Heart left ventricle (tissue), 16 donors: ENCODE measurements at places on chromosomes 16 and 17.
A peak's percentile ranks its signal among the peaks of the same experiment; 100 is the strongest.

DNA sequence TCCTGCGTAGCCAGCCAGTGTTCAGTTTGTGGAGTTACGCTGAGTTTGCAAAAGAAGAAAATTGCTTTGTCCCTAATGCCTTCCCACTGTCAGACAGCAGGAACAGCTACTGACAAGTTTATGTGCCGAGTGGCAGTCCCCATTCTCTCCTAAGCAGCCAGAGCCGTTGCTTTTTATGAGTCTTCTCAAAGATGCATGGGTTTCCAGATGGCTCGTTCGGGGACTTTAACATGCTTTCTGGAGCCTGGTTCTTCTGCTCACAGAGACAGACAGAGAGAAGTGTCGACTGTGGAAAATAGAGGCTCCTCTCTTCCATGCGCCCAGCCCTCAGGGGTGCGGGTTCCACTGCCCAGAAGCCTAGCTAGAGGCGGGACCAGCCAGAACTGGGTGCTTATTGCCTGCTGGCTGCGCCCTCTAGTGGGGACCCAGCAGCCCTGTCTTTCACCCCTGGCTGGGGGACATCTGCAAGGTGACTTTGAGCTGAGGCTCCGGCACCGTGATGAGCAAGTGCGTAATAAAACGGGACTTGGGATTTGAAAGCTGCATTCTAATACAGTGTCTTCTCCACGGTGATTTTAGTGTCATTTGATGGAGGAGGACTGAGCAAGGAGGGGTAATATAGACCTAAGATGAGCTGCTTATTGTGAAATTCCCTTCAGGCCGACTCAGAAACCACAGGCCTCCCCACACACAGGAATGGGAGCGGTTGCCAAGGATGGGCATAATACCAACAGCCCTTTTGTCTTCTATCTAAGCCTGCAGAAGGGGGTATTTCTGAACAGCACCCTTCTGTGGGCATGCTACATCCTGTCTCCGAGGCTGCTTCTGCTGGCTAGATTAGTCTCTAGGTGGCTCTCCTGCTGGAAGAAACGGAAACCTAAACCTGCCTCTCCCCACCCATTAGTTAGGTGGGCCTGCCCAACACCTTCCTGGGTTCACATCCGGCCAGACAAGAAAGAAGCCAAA lies 73.1 kb downstream of the CCDC182 start:
- H3K4me3 ChIP-seq: no peak overlapping the region
- H3K27me3 ChIP-seq: no peaks in the 10 kb centered on the region
- no peaks in the 10 kb centered on the region for H3K4me1 ChIP-seq
- DNase-seq: peak; percentile 80
- no peak overlapping the region for H3K27ac ChIP-seq

DNA sequence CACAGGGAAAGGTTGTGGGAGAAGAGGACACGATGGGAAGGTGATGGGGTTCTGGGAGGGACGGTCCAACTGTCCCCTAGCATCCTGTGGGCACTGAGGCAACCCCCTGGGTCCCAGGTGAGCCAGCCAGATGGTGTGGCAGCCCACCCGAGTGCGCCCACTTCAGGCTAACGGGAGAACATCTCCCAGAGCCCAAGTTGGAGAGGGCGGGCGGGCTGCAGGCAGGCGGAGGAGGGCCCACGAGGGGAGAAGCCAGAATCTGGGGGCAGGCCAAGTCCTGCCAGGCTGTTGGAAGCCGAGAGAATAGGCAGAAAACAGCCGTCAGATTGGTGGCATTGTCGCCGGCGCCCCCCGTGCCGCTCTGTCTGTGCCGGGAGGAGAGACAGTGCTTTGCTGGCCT lies 13.8 kb upstream of the ABCC3 start:
- H3K4me3 ChIP-seq: no peak overlapping the region
- H3K27me3 ChIP-seq: no peaks in the 10 kb centered on the region
- DNase-seq: no peak
- H3K27ac ChIP-seq: no peak overlapping the region
- H3K36me3 ChIP-seq: no peaks in the 10 kb centered on the region
- H3K4me1 ChIP-seq: peaks cover 21% of the 10 kb centered on the region

- no peak for DNase-seq
- peaks cover 13% of the 10 kb centered on the region for H3K4me1 ChIP-seq
- H3K27ac ChIP-seq: no peak overlapping the region
- H3K4me3 ChIP-seq: no peak overlapping the region
- no peaks in the 10 kb centered on the region for H3K36me3 ChIP-seq
Measured at GRCh38 chr16:87320510-87321227, 3.5 kb upstream of the C16orf95 start.

GRCh38 chr17:4939546-4939795 lies 375 bp downstream of the SLC25A11 start:
- peak overlapping the region; percentile 92 for H3K4me3 ChIP-seq
- H3K36me3 ChIP-seq: peaks cover 49% of the 10 kb centered on the region
- H3K27me3 ChIP-seq: no peaks in the 10 kb centered on the region
- peak overlapping the region; percentile 94 for H3K27ac ChIP-seq
- H3K4me1 ChIP-seq: peaks cover 30% of the 10 kb centered on the region

DNA sequence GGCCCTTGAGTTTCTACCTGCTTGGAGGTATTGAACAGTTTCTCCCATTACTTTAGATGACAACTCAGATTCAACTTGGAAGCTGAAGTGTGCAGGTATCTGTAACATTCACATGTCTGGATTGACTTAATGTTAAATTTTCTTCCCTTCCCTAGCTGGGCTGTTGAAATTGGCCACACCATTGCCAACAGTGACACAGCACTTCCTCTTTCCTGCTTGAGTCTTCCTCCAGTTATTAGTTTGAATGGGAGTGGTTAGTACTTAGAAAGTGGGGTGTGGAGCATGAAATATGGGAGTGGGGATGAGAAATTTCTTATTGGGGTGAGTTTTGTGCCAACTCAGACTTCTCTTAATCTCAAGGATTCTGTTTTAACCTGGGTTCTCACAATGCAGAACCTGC lies 454.9 kb downstream of the KCNJ2 start:
- H3K4me1 ChIP-seq: peaks cover 22% of the 10 kb centered on the region
- DNase-seq: no peak
- no peak overlapping the region for H3K4me3 ChIP-seq
- H3K36me3 ChIP-seq: no peaks in the 10 kb centered on the region
- H3K27me3 ChIP-seq: no peaks in the 10 kb centered on the region

DNA sequence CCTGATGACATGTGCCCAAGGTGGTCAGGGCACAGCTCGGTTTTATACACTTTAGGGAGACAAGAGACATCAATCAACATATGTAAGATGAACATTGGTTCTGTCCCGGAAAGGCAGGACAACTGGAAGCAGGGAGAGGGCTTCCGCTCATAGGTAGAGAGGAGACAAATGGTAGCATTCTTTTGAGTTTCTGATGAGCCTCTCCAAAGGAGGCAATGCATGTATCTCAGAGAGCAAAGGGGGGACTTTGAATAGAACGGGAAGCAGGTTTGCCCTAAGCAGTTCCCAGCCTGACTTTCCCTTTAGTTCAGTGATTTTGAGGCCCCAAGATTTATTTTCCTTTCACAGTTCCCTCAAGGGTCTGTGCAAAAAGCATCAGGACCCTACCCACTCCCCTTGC lies 172.4 kb upstream of the TNRC6C start:
- DNase-seq: no peak
- no peaks in the 10 kb centered on the region for H3K36me3 ChIP-seq
- H3K4me3 ChIP-seq: no peak overlapping the region
- no peaks in the 10 kb centered on the region for H3K27me3 ChIP-seq
